ENCODE measurements at places on chromosomes 12 and 14. TPM values are rescaled to one million over a fixed set of nuclear protein-coding genes. Genes with fewer than 3 reads are reported as not detected.
A peak's percentile ranks its signal among the peaks of the same experiment; 100 is the strongest.

- DNase-seq = no peak
Observed at GRCh38 chr14:50647282-50647681, 20.8 kb downstream of the SAV1 start.

LUM gene
- polyA plus RNA-seq = 542 TPM

- DNase-seq = no peak
Observed at GRCh38 chr14:96168581-96168980, 36.1 kb upstream of the BDKRB2 start.

GRCh38 chr14:56963381-56963780, 153.1 kb upstream of the OTX2 start:
- peak; percentile 12 for DNase-seq

- peak; percentile 96 for DNase-seq
Observed at GRCh38 chr14:89399594-89400068, 17.4 kb downstream of the FOXN3 start.

GRCh38 chr12:10722502-10722904, 620 bp downstream of the YBX3 start:
- peak; percentile 81 for DNase-seq

- DNase-seq = no peak
Observed at GRCh38 chr14:24885410-24885913, 164.5 kb downstream of the STXBP6 start.

RASSF9 gene
- 2.4 TPM for polyA plus RNA-seq

DNA sequence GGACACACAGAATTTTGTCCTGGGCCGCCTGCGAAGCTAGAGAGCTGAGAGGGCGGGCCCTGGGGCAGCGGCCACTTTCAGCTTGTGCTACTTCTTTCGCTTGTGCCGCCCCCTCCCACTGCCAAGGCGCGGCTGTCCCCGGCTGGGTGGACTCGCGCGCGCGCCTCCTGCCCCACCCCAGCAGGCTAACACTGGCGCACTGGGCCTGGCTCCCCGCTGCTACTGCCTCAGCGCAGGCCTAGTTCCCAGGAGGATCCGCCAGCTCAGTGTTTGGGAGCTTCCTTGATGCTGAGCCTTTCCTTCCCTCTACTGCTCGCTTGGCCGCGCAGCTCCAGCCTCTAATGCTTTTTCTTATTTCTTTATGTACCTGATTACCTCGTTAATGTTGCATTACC, 27.4 kb upstream of the METAP2 start:
- peak; percentile 63 for DNase-seq

DNA sequence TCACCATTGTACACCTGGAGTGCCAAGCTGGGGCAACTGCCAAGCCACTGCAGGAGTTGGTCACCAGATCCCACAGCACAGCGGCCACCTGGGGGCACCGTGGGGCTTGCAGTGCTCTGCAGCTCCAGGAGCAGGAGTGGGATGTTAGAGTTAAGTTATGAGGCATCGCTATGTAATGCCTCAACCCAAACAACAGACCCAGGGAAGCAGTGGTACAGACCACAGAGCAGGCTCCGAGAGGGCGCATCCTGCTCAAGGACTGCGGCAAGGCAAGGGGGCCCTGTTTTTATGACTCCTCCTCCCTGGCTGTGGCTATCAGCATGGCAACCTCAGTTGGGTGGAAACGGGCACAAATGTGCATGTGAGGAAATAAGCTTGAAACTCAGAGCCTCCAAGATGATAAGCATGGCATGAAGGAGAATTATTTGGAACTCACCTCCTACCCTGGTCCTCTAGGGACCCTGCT, 63.1 kb downstream of the ARL6IP4 start:
- peak; percentile 74 for DNase-seq

LGR5 gene
- polyA plus RNA-seq = 11.6 TPM

KRT77 gene
- not detected for polyA plus RNA-seq

DNA sequence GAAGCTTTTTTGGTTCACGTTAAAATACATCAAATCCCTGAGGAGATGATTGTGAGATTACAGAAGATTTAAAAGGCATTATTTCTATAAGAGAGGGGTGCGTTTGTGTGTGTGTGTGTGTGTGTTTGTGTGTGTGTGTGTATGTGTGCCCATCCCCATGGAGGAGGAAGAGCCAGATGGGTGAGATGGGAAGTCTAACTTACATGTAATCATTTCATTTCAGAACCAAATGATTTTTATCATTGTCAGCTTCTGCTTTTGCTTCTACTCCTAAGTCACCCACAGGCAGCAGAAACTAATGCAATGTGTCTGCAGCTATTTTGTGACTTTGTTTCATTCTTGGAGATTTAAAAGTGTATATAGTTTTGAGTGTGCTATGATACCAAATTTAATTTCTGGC, 68.7 kb downstream of the SLC4A8 start:
- no peak for DNase-seq

PLEKHG7 gene
- polyA plus RNA-seq = 0.55 TPM

GRCh38 chr14:65179918-65180724, 77.8 kb upstream of the MAX start:
- DNase-seq = peak; percentile 49

- DNase-seq = peak; percentile 40
Observed at GRCh38 chr12:123034865-123035264, 54.4 kb downstream of the ARL6IP4 start.

DNA sequence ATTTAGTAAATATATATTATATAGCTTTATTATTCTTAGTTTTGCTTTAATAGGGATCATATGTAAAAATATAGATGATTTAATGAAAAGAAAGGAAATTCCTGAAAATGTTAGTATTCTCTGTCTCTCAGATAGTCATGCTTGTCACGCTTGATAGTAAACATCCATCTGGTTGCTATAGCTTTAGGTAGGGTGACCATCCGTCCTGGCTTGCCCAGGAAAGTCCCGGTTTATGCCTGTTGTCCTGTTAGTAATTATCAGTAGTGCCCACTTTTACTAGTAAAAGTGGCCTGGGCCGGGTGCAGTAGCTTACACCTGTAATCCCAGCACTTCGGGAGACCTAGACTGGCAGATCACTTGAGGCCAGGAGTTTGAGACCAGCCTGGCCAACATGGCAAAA, 23.8 kb downstream of the CFAP54 start:
- no peak for DNase-seq

- no peak for DNase-seq
Observed at GRCh38 chr14:21261824-21262223, 7.4 kb downstream of the HNRNPC start.

- no peak for DNase-seq
Observed at GRCh38 chr12:67531051-67531450, 117.5 kb upstream of the DYRK2 start.

GRCh38 chr12:65156366-65156841, 13.0 kb upstream of the LEMD3 start:
- no peak for DNase-seq

MYF6 gene
- polyA plus RNA-seq = 104 TPM

GRCh38 chr14:50733494-50733893, 65.4 kb upstream of the SAV1 start:
- no peak for DNase-seq

ANO4 gene
- polyA plus RNA-seq = 0.71 TPM

DNA sequence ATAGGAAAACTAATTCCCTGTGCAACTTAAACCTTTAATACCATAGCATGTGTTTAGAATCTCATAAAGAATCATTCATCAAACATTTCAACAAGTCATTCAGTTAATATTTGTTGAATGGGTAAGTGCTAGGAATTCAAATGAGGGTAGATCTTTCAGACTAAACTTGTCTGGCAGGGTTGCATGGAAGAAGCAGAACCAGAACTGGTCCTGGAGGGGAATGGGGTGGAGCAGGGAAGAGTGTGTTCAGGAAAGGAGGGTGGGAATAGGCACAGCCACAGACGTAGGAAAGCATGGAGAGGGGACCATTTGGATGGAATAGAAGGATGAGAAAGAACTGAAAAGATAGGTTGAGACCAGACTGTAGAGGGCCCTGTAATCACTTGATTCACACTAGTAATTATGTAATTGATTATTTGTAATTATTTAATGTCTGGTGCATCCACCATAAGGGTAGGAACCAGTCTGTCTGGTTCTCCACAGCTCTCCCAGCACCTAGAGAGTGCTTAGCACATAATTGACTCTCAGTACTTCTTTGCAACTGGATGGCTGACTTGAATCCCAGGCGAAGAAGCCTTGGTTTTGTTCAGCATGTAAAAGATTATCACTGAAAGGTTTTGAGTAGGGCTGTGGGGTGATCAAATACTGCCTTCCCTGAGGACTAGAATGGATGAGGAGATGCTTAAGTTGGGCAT, 3.0 kb upstream of the MAP3K9 start:
- DNase-seq = no peak

EPYC gene
- not detected for polyA plus RNA-seq

NTS gene
- polyA plus RNA-seq = 1.2 TPM

GRCh38 chr12:64840119-64840518, 15.7 kb downstream of the TBC1D30 start:
- DNase-seq = no peak

CLEC1B gene
- polyA plus RNA-seq = 0.08 TPM

DNA sequence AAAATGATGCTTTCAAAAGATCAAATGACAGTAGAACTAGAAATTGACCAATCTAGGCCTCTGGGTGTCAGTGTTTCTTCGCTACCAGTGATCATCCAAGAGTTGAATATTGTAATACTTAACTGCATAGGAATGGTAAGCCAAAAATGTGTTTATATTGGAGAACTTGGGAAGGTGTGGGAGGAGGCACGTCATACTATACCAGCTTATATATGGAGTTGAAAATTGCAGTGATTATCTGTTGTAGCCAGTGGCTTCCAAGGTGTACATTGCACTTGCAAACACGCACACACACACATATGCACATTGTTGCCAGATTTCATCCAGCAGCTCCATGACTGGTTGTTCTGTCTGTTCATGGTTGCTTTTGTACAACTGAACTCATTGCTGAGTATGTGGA, 36.1 kb downstream of the EID3 start:
- DNase-seq = peak; percentile 26

GRCh38 chr14:105117710-105118385, 50.7 kb downstream of the JAG2 start:
- no peak for DNase-seq

DNA sequence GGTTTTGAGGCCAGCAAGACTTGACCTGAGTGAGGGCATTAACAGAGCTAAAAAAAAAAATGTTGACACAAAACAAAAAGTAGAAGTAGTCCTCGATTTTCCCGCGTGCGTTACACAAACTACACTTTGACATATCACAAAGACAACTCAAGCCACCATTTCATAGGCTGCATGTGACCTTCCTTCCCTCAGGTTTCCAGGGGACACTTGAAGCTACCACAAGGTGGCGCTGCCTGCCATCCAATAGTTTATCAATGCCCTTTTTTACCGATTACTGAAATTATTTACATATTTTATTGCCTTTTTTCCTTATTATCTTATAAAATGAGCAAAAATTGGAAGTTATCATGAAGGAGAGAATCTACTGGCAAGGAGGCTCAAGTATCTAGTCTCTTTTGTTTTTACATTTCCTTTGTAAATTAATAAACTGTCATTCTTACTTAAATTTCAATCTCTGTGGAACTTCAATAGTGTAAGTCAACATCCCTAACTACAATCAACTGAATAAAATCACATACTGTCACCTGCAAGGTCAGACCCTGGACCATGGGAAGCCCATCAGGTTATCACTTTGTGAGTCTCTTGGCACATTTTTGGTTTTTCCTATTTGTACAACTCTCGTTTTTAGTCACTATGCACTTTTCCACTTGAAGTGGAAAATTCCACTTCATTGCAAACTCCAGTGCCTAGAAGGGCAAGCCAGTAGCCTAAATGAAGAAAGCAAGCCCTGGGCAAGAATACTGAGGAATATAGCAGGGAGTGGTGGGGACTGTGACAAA, 84.6 kb upstream of the CPSF6 start:
- DNase-seq = peak; percentile 65

GRCh38 chr14:59619061-59619460, 42.4 kb upstream of the CCDC175 start:
- no peak for DNase-seq

- peak; percentile 24 for DNase-seq
Observed at GRCh38 chr12:114625294-114625851, 58.6 kb downstream of the TBX3 start.

CMTM5 gene
- polyA plus RNA-seq = 0.94 TPM

- no peak for DNase-seq
Observed at GRCh38 chr12:39297891-39298290, 145.0 kb downstream of the KIF21A start.

DNA sequence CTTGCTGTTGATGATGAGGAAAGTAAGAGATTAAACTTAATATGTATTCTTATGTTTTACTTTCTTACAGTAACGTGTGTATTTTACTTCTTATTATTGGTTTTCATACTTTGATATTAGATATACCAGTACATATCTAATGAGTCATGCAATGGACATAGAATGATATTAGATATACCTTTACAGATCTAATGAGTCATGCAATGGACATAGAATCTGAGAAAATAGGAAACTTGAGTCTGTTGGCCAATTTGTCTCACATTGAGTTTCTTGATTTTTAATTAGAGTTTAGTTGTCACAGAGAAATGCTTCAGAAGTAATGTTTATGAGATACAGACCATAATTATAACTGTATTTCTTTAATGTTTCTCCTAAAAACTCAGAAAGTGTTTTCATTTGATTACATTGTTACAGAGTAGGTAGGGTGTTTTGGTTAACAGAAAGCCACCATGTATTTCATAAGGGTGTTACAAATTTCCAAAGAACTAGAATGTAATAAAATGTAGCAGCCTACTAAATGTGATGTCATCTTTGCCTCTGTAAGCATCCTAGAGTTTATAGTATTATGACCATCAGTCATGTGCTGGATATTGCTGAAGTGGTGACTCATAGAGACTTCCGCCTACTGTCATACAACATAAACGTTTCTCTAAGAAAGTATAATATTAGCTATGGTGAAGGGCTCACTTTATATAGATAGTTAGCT, 3.0 kb downstream of the GAS2L3 start:
- peak; percentile 50 for DNase-seq

DNA sequence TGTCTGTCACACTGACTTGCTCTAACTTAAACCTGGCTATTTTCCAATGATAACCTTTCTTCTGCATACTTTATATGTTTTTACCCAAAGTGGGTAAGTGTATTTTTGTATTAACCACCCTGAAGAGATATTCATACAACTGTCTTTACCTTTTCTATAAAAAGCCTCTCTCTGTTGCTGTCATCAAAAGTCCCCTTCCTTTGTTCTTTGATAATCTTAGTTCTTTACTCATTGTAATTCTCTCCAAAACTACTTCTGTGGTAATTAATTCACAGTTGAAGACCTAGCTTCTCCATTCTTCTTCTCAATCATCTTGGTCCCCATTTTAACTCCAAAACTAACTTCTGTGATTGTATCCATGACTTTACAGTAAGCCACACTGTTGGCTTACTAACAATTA, 479.7 kb upstream of the MGAT4C start:
- no peak for DNase-seq

PLBD1 gene
- polyA plus RNA-seq = 25.7 TPM

- DNase-seq = no peak
Observed at GRCh38 chr12:28570811-28571210, 380.6 kb downstream of the CCDC91 start.

All from muscle of leg (tissue), 16 donors.